NCI-H1417 treated with DMSO at 0.1 percent for 48 hours (cell line): ENCODE measurements at places on chromosomes 7 and 10.
A peak's percentile ranks its signal among the peaks of the same experiment; 100 is the strongest.

DNA sequence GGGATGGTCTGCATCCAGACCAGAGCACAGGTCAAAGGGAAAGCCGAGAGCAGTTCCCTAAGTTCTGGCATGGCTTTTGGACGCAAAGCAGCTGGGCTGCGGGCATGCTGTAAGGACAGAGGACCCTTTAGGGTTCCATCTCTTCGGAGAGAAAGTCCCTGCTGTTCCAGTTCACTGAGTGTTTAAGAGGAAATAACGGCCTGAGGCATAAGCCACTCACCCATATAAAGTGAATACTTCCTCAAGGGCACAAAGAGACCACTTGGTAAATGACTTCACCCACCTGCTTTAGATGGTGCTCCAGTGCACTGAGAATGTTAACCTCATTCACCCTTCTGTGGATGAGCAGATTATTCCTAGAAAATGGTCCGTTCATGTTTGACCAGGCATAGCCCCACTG is 586.7 kb upstream of the GALNT17 start:
- no peak for DNase-seq

GRCh38 chr10:113594652-113595051 is 41.8 kb downstream of the HABP2 start:
- DNase-seq = no peak

GRCh38 chr7:6167004-6167551 is 105.3 kb downstream of the CYTH3 start:
- DNase-seq = no peak

GRCh38 chr10:73884017-73884416 is 9.7 kb upstream of the CAMK2G start:
- no peak for DNase-seq

GRCh38 chr10:126770809-126771208 is 100.3 kb upstream of the C10orf90 start:
- no peak for DNase-seq

DNA sequence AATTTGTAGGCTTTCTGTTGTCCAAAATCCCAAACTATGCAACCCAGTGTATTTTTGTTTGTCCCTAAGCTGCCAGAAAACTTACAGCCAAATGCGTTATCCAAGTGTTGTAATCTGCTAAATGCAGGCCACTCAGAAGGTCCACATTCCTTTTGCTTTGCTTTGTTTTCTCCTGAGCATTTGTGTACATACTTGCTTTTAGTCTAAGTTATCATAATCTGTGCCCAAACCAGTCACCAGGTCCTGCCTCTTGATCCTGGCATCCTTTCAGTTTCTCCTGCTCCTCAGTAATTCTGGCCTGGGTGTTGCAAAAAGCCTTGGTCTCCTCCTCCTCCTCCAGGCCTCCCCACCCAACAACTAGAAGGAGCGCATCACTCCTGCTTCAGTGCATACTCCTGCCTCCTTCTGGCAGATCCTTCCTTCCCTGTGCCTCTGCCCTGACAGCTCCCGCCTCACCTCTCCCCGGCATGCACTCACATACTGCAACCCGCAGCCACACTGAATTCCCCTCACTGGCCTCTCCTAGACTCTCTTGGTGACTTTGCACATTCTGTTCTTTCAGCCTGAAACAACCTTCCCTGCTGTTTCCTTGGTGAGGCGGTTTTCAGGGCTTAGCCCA is 2.3 kb downstream of the DENND2A start:
- DNase-seq = no peak

DNA sequence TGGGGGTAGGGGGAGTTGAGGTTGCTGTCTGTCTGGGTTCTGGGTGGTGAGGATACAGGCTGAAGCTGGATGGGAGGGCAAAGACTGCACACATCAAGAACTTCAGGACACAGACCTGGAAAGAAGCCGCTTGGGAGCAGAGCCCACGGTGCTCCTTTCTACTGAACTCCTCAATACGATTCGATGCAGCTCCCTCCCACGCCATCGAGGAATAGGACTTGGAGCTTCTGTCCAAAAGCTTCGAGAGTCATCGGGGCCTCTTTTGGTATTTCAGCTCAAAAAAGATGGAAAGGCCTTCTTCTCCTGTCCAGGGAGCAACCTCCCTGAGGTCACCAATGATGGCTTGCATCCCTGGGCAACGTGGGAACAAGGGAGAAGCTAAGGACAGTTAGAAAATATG is 407.1 kb upstream of the MGMT start:
- DNase-seq = no peak

DNA sequence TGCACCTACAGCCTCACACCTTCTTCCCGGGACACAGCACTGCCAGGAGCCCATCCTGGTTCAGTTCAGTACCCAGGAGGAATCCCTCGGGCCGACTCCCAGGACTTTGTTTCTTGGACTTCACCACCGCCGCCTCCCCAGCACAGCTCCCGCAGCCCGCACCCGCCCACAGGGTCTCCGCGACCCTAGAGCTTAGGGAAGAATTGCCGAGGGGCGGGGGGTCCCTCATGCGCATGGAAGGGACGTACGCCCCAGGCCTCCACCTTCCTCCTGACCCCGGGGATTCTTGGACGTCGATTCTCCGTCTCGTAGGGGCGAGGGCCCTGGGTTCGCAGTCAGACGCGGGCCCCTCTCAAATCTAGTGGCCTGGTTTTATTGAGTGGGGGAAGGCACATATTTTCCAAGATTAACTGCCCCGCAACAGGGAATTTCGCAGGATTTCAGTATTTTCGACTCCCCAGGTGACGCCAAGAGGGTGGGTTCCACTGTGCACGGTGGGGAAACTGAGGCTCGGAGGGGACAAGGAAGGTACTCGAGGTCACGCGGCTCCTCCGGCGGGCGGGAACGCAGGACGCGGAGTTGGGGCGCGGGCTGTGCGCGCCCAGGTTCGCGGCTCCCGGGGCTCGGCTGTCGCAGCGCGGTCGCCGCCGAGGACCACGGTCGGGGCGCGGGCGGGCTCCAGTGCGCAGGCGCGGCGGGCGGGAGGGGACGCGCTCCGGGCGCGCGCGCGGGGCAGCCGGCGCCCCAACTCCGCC is at the start of gene ADCY1:
Gene ADCY1 (plus strand): TSS at position 708 of the 755 bp plus-strand sequence. CDS start 176 bp downstream, outside the sequence.
- DNase-seq = no peak

- no peak for DNase-seq
Measured at GRCh38 chr10:45432700-45433472, 58.9 kb downstream of the ALOX5 start.

- DNase-seq = no peak
Measured at GRCh38 chr7:79436378-79436777, 17.1 kb downstream of the MAGI2 start.

DNA sequence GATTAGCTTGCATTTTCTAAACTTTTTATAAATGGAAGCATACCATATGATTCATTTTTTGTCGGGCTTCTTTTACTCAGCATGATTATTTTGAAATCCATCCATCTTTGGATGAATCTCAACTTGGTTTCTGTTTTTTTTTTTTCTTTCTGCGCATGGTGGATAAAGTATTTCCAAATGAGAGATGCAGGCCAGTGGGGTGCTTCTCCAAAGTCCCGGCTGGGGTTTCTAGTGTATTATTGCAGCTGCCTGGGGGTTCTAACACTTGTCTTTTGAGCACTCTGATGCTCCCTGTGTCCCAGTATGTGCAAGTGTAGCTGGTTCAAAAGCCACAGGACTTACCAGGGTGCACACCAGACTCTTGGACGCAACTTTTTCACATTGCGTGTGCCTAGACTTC is 70.9 kb upstream of the LOXL4 start:
- no peak for DNase-seq

DNA sequence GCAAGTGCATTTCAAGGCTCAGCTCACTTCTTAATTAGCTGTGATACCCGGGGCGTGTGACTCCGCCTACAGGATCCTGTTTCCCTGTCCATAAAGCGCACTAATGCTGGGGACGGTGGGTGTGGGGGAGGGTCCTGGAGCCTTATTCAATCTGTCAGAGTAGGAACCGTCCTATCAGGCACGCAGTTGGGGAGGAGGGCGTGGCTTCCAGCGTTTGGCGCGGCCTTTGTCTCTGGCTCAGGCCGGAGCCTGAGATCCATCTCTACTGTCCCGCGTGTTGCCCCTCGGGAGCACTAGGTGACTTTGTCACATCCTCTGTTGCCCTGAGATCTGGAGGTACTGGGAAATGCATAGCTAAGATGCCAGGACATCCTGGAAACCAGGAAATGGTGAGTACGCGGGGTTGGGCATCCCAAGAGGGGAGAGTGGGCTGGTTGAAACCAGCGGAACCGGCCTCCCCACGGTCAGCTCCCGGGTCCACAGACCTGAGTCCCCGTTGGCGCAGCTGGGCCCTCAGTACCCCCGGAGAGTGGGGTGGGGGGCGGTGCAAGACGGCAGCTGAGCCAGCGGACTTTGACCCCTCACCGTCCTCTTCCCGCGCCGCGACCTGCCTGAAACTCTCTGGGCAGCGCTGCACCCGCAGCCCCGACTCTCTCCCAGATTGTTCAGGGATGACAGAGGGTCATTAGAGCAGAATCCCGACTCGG is 104.4 kb upstream of the ZNF92 start:
- peak; percentile 36 for DNase-seq
